ENCODE measurements at places on chromosomes 6 and 20. TPM values are rescaled to one million over a fixed set of nuclear protein-coding genes. Genes with fewer than 3 reads are reported as not detected.

The PAX1 gene
- total RNA-seq = not detected

DNA sequence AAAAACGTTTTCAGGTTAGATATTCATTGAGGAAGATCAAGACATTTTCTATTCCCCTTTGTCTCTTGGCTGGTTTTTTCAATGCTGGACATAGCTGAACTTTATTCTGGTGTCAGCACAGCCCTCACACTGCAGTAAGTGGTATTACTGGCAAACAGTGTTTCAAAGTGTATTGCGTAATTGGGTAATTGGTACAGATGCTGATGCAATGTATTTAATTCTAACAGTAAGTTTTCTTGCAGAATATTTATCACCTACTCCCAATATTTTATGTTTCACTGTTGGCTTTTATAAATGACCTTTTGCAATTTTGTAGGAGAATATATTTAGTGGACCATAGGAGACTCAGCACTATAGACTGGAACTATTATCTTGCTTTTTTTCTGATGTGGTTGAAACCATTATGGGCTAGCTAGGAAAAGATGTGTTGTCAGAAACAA lies 287.6 kb upstream of the SOX4 start:
- no peak for DNase-seq

The PRR18 gene
- total RNA-seq = not detected

GRCh38 chr6:16721977-16722376 lies 39.3 kb downstream of the ATXN1 start:
- DNase-seq = no peak

DNA sequence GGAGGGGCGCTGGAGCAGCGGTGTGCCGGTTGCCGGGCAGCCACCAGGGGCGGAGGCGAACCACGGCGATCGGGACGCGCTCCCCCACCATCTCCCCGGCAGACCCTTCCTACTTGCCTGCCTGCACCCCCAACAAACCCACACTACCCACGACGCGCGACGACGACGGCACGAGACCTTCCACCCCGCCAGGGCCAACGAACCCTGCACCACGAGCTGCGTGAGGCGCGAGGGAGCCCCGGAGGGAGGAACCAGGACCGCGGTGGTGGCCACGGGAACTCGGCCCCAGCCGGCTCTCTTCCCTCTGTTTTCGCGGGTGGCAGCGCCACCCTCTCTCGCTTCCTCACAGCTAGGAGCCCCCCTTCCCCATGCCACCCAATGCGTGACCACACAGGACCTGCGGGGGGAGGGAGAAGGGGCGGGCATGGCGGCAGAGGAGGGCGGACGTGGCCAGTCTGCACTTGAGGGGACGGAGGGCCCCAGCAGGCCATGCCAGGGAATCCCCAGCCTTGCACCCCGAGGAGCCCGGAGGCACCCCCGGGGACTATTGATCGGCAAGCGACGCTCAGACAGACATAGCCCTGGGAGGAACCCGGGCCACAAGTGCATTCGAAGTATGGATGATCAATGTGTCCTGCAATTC lies 1516.4 kb upstream of the DEFB115 start:
- no peak for DNase-seq

GRCh38 chr6:12823847-12824246 lies 107.3 kb downstream of the PHACTR1 start:
- DNase-seq = no peak

DNA sequence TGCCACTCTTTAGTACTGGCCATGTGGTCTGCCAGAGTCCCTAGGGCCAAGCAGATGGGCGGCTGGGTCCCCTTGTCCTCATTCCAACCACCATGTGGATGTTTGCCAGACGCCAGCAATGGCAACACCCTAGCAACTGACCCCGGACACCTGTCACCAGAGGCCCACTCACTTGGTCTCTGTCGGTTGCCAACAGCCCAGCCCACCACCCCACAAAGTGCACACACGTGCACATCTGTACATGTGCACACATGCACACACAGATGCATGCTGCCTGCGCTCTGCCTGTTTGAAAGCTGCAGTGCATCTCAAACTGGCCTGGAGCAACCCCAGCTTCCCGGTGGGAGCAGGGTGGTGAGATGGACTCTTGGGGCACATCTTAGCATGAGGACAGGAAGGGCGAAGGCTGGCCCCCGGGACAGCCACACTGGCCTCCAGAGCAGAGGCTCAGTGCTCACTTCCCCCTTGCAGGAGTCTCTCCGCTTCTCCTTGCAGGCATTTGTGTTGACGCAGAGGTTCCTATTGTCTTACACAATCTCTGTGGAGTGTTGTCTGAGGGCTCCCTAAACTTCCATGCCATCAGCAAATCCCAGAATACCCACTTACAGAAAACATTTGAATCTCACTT lies 54.0 kb downstream of the PSMG4 start:
- no peak for DNase-seq

The RAET1L gene
- not detected for total RNA-seq

The CCDC170 gene
- not detected for total RNA-seq

DNA sequence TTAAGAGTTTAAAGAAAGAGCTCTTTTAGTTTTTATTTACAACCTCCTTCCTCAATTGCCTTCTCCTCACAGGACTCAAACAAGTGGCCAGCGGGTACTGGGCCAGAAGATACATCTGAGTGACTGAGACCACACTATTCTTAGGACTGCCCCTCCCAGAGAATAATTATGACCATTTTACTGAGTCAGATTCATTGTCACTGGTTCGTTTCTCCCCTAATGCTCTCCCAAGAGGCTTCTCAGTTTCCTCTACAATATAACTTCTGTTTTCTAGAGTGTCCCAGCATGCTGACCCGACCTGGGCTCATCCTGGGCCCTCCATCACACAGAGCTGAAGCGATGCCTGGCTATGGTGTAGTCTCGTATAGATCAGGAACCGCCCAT lies 279.9 kb downstream of the CD83 start:
- no peak for DNase-seq
